ENCODE measurements at places on chromosomes 7 and 10.

DNA sequence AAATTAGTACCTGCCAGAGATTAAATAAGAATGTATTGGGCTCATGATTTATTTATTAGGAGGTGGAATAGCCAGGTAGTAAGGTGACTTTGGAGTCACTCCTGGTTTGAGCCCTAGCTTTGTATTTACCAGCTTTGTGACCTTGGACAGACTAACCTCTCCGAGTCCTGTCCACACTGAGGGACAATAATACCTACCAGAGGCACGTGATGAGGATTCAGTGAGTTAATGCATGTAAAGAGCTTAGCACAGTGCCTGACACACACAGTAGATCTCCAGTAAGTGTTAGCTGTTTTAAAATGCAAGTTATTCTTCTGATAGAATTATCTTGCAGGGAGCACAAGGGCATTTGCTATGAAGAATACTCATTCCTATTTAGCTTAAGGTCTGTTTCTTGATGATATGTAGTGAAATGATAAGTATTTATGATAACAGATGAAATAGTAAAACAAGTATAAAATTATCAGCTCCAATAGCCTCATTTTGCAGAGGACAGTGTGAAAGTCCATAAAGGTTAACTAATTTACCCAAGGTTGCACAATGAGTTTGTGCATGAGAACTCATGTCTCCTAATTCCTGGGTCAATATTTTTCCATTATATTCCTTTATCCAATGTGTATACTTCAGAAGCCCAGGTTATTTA is 36.4 kb downstream of the RABGEF1 start:
- no peak for DNase-seq

GRCh38 chr7:25636871-25637283 is 408.6 kb upstream of the NPVF start:
- no peak for DNase-seq

DNA sequence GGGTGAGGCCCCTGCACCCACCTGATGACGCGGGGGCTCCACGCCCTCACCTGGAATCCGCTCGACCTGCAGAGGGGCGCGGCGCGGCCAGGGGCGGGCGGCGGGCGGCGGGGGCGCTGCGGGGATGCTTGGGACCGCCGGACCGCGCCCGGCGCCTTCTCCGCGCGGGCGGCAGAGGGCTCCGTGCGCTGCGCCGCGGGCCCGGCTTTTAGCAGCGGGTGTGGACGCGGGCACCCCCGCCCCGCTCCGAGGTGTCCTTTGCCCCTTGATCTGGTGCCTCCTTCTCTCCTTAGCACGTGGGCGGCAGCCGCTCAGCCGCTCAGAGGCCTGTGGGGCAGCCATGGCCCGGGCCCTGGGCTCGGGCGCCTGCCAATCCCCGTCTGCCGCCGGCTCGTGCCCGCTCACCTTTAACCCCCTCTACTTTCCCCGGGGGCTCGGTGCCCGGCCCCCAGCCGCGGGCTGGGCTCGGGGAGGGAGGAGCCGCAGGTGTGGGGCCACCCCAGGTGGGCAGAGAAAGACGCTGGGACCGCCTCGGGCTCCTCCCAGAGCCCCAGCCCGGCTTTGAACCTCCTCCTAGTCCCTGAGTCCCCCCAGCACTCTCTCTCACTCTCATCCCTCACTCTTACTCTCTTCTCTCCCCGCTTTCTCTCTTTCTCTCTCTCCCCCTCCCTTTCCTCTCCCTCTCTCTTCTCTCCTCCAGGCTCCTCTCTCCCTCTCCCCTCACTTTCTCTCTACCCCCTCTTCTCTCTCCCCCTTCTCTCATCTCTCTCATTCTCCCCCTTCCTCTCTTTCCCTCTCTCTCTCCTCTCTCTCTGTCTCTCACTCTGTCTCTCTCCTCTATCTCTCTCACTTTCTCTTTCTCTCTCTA is 19.7 kb upstream of the VPS37D start:
- DNase-seq, result no peak

- no peak for DNase-seq
Measured at GRCh38 chr7:99837649-99838361, 10.0 kb downstream of the CYP3A43 start.

GRCh38 chr7:30633223-30633622 is 38.5 kb downstream of the GARS1 start:
- no peak for DNase-seq

Measured in NCI-H526 (cell line).